ENCODE measurements at places on chromosomes 12 and 14.
A peak's percentile ranks its signal among the peaks of the same experiment; 100 is the strongest.

- no peak for DNase-seq
These were observed 20.4 kb upstream of the AMIGO2 start for GRCh38 chr12:47100160-47100559.

GRCh38 chr14:71752111-71752738, 180.0 kb upstream of the RGS6 start:
- DNase-seq = no peak

- DNase-seq = no peak
These were observed 524 bp downstream of the KMT5A start for GRCh38 chr12:123384318-123384993.

DNA sequence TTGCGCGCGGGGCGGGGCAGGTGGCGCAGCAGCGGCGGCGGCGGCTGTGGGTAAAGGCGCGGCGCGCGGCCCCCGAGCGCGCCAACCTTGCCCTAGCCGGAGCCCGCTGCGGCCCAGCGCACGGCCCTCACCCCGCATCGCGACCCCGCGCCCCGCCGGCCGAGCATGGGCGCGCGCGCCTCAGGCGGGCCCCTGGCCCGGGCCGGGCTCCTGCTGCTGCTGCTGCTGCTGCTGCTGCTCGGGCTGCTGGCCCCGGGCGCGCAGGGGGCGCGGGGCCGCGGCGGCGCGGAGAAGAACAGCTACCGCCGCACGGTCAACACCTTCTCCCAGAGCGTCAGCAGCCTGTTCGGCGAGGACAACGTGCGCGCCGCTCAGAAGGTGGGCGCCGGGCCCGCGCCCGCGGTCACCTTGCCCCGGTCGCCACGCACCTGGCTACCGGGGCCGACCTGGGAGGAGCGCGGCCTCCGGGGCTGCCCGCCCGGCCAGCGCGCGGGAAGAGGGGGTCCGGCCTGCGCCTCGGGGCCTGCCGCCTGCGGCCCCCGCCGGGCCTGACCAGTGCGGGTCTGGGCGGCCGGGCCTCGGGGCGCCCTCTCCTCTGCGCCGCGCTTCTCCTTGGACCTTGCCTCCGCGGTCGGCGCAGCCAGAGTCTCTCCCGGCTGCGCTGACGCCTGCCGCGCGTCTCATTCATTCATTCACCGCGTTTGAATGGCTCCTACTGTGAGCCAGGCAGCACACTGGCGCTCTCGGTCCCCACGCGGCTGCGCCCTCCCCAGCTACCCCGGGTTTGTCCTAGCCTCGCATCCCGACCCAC, at the start of gene BRI3BP:
TSS of gene BRI3BP (plus strand) at position 20 of the 811 bp plus-strand sequence. CDS start at position 166, 146 bp downstream.
- no peak for DNase-seq

- no peak for DNase-seq
These were observed 1.6 kb downstream of the MSI1 start for GRCh38 chr12:120367233-120367923.

GRCh38 chr12:94041850-94042249, 106.5 kb upstream of the PLXNC1 start:
- no peak for DNase-seq

- no peak for DNase-seq
These were observed 211.5 kb downstream of the SLC15A4 start for GRCh38 chr12:128612150-128612850.

GRCh38 chr14:23556700-23557440, 799 bp downstream of the THTPA start:
- DNase-seq = no peak

- DNase-seq = no peak
These were observed 209.0 kb upstream of the ATXN7L3B start for GRCh38 chr12:74328623-74329022.

DNA sequence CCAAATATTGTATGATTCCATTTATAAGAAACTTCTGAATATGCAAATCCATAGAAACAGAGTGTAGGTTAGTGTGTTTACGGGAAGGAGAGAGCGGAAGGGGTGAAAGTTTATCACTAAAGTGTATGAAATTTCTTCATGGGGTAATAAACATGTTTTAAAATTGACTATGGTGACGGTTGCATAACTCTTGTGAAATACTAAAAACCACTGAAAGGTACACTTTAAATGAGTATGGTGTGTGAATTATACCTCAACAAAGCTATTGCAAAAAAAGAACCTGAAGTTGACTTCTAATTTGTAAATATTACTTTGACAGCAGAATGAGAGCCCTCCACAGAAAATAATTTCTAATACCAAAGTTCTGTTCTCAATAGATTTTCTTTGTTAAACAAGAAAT, 47.1 kb downstream of the ATG2B start:
- no peak for DNase-seq

DNA sequence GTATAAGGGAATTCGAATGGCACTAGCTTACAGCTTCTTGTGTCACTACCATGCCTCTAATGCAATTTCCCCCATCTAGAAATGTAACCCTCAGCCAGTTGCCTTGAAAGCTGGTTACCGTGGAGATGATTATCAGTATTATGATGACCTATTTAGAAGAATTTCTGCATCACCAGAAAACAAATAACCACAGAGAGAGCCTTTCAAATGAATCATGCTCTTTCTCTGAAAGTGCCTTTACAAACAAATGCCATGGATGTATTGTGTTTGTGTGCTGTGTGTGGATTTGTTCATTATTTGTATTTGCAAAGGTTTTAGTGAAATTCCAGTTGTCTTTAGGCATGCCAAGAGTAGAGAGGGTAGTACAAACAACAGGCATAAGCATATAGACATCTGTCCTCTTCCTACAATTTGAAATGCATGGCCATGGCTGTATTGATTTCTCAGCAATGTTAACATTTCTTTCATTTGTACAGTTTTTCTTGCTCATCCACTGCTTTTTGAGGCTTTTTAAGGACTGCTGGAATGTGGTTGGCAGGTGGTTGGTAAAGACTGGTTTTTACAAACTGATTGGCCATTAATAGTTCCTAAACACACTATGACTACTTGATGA, 266.5 kb downstream of the PAWR start:
- no peak for DNase-seq

- no peak for DNase-seq
These were observed 97.8 kb downstream of the RPS6KA5 start for GRCh38 chr14:90962505-90963109.

- DNase-seq = peak; percentile 10
These were observed 34.8 kb upstream of the TESC start for GRCh38 chr12:117134059-117134458.
